ENCODE measurements at places on chromosomes 3 and 15.

DNA sequence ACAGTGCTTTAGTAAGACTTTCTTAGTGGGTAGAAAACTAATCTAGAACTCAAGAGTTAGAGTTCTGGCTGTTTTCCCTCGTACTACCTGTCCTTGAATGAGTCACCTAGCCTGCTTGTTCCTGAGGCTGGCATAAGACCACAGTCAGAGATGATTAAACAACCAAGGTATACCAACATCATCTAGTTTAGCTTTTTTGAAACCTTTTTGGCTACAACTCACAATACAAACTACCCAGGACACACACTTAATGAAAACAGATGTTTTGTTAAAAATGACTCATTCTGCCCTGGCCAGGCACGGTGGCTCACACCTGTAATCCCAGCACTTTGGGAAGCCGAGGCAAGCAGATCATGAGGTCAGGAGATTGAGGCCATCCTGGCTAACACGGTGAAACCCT is 4.6 kb downstream of the MCCC1 start:
- no peak for DNase-seq

DNA sequence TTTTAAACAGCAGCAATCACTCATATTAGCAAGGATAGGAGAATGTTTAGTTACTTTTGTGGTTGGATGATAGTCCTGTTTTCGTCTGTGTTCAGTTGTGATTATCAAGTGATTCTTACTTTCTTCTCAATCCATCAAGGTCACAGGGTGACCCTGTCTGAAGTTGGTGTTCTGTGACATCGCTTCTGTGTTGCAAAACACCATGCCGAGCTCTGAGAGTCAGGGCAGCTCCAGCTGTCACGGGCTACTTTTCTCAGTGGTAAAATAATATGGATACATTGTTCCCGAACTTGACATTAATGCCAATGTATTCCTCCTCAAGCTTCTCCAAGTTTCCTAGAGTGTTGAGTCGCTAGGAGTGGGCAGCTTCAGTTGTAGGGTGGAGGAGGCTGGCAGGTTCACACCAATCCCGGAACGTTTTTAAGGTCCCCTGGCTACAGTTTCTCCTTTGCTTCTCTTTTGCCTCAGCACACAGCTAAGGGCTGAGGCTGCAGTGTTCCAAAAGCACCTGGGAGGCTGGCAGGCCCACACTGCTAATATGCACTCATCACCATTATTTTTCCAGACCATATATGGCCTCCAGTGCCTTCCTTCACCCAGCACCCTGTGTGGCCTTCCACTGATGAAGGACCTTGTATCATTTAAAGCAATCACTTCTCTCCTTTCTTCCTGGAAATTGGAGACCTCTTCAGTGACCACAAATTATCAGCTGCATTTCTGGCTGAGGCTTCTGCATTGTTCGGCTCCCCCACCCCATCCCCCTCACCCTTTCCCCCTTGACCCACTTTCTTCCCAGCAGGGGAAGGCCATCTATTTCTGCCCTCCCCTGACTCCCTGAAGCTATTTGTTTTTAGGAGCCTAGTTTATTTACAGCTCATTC is 25.8 kb downstream of the COLQ start:
- DNase-seq, result no peak

DNA sequence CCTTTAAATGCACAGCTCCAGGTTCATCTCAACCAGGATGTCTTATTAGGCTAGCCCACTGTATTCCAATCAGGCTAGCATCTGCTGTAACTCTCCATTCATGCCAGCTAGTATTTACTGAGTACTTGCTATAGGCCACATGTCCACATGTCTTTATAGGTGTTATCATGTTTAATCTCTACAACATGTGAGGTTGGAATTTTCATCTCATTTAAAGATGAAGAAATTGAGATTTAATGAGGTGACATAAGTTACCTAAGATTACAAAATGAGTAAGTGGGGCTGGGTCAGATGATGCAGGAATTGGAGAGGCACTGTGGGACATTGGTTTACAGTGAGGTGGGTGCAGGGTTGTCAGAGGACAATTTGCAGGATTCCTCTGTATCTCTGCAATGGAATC is 2.9 kb downstream of the IFT122 start:
- DNase-seq, result no peak

DNA sequence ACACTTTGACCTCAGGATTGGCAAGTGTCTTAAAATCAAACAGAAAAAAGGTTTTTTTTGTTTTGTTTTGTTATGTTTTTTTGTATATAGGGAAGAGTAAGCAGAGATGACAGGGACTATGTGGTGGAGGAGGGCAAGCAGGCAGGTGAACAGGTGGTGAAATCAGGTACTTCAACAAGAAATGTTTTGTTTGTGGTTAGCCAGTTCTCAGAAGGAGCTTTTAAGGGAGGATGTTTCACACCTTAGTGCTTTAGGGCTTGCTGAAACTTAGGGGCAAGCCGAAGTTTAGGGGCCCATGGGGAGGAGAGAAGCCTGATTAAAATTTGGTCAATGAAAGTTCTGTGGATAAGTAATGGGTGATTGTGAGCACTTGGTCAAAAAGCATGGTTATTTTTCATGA is 370.7 kb upstream of the SLCO3A1 start:
- DNase-seq, result no peak

DNA sequence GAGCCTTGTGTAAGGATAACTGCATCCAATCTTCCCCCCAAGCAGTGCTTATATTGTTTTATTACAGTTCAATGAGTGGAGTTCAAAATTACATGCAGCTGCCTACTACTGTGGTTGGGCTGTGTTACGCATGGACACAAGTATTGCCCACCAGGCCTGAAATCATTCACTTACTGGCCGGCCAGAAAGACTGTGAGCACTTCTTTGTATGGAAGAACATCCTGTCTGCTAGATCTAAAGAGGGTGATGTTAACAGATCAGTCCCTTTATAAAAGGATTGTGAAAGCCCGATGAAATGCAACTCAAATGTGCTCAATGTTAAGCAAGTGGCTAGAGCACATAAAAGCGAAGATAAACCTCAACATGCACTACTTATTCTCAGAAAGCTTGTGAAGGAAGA is 132.5 kb downstream of the FOXP1 start:
- DNase-seq, result no peak

All from stimulated activated CD4-positive, alpha-beta T cell treated with anti-CD3 and anti-CD28 coated beads, Interleukin-4, amount 100 ng/mL, for 1 hour (primary cell).